ENCODE measurements at places on chromosomes 6 and 20.

DNA sequence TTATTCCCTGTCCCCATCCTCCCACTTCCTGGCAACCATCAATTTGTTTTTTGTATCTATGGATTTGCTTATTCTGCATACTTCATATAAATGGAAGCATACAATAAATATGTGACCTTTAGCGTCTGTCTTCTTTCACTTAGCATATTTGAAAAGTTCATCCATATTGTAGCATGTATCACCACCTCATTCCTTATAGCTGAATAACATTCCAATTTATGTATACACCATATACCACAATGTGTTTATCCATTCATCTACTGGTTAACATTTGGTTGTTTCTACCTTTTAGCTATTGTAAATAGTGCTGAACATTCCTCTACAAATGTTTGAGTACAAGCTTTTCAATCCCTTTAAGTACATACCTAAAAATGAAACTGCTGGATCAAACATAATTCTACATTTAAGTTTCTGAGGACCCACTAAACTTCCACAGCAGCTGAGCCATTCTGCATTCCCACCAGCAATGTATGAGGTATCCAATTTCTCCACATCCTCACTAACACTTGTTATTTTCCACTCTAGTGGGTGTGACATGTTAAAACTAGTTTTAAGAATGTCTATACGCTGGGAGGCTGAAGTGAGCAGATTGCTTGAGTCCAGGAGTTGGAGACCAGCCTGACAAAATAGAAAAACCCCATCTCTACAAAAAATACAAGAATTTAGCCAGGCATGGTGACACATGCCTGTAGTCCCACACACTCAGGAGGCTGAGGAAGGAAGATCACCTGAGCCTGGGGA, 32.9 kb downstream of the NUDT3 start:
- DNase-seq: no peak

GRCh38 chr20:52596256-52596655, 375.9 kb upstream of the TSHZ2 start:
- DNase-seq: no peak

DNA sequence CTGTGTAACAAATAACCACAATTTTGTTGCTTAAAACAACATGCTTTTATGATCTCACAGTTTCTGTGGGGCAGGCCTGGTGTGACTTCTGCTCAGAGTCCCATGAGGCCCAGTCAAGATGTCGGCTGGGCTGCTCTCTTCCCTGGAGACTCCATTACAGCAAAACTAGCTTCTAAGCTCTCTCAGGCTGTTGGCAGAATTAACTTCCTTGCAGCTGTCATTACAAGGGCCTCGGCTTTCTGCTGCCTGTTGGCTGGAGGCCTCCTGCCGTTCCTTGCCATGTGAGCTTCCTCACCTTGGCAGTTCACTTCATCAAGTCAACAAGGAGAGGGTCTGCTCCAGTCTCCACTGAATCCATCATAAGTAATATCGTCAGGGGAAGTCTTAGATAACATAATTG, 659.2 kb downstream of the PRKN start:
- DNase-seq: no peak

- no peak for DNase-seq
Measured at GRCh38 chr6:166006900-166007301, 160.8 kb downstream of the TBXT start.

- DNase-seq: no peak
Measured at GRCh38 chr20:41726727-41727126, 108.5 kb upstream of the CHD6 start.

- DNase-seq: no peak
Measured at GRCh38 chr6:72746276-72746675, 124.4 kb downstream of the KCNQ5 start.

- DNase-seq: no peak
Measured at GRCh38 chr6:16706911-16707783, 54.1 kb downstream of the ATXN1 start.

DNA sequence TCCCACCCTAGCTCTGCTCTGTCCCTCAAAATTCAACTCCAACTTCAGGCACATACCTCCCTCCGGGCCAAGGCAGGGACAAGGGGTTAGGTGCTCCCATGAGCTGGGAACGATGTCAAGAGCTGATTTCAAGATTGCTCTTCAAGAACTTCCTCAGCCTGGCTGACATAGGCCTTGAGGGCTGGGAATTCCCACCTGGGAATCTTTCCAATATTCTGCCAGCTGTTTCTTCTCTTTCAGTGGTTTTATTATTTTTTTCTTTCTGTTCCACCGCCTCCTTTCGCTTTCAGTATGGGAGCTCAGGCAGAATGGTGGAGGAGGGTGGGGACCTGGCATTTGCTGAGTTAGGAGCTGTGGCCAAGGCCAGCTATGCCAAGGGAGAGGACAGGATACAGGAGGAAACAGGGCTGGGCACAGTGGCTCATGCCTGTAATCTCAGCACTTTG, 33.7 kb downstream of the SRSF3 start:
- no peak for DNase-seq

DNA sequence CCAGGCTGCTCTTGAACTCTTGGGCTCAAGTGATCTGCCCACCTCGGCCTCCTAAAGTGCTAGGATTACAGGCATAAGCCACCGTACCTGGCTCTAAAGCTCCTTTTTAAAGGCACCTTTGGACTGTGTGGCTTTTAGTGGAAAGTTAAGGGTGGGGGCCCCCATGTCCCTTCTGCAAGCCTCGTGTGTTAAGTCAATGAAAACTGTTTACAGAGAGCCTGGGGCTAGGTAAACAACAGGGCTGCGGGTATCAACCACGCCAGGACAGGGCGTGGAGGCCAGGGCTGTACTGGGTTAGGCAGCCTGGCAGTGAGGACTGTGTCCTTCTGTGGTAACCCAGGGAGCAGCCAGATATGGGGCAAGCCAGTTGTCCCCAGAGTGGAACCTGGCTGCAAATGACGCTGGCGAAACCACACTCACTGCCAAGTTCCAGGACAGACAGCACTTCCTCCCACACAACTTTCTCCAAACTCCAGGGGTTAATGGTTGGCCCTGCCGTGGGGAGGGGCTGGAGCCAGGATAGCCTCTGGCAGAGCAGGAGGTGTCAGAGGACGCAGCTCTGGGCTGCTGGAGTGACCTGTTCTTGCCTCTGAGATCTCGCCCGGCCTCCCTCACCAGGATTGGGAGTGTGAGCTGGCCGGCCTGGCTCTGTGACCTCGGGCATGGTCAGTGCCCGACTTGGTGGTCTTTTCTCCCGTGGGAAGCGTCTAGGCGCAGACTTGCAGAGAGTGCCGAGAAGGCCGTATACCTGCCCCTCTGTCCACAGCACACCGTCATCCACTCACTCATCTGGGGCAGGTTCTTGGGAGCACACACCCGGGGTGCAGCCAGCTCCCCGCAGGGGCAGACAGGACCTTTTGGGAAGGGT, 3.2 kb downstream of the SLC17A9 start:
- DNase-seq: no peak

DNA sequence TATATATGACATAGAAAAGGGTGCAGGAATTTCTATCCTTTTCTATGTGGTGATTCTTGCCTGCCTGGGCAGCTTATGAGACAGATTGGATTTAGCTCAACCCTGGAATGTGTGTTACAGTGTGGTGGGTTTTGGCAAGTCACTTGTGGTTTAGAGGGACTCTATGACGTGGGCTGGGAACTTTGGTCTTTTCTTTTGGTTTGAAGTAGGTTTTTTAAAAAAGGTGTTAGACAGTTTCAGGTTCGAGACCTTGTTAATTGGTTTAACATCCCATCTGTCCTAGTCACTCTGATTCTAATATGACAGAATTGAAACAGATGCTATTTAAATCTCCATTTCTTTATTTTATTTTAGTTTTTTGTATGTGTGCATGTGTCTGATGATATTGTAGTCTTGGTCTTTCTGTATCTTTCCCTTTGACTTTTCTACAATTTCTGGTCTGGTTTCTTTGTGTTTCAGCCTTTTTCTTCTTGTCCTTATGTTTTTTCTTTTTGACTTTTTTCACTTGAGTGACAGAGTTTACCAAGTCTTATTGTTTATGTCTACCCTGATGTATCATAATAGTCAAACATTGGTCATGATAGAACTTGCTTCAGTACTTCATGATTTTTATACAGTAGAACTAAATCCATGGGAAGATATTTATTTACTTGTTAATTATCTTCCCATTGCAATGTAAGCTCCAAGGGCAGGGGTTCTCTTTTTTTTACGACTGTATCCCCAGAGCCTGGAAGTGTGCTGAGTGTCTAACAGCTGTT, 174.3 kb downstream of the CDKAL1 start:
- DNase-seq: no peak

- no peak for DNase-seq
Measured at GRCh38 chr6:74320074-74320473, 624.1 kb downstream of the CD109 start.

- no peak for DNase-seq
Measured at GRCh38 chr6:31473780-31474761, 23.9 kb upstream of the MICB start.

DNA sequence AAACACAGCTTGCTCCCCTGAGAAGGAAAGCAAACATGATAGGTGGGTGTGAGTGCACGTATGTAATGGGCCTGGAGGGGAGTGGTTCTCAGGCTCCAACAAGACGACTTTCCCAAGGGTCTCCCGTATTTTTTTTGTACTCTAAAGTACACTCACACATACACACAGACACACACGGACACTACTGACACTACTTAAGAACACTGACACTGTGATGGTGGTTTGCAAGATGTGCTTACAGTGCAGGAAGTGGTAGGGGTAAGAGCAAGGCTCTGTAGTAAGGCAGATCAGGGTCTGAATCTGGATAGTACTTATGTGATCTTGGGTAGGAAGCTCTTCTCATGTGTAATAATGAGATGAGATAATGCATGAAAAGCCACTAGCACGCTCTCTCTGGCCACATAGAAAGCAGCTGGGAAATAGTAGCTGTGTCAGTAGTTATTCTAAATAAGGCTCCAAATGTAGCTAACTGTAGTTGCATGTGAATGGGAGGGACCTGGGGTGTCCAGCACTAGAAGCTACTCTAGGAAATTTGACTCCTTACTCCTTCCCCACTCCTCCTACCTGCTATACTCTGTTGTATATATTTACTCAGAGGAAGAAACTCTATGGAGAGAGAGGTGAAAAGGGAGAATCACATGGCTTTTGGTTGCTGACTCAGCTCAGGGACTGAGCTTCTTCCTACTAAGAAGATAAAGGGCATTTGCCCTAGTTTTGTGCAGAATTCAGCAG, 8.4 kb upstream of the ZBTB24 start:
- DNase-seq: no peak

GRCh38 chr6:3036861-3037637, 31.2 kb upstream of the RIPK1 start:
- DNase-seq: no peak

DNA sequence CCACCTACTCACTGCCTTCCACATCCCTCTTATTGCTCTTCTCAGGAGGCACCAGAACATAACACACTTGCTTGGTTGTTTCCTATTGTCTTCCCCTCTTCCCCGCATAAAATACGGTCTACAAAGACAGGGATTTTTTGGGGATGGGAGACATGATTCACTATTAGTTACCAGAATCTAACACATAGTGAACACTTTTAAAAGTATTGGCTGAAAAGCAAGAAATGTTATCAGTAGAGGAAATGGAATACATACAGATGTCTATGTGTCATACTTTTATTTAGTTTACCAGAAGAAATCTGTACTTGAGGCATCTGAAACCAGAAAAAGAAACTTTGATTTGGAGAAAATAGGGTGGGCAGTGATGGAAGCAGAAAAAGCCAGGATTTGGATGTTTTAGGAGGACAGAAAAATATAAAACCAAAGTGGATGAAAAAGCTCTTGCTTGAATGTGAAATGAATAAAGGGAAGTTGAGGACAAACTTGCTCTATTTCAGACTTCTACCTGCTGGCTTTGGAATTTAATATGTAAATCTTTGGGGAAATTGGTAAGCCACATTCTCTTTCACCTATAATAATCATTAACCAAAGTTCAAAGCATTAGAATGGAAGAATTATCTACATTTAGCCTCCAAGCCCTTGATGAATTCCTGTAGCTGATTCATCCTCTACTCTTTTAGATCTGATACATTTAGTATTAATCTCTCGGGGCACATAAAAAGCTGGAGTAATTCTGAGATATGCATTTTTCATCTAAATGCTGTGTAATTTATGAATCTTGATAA, 82.6 kb downstream of the DOK5 start:
- no peak for DNase-seq

- no peak for DNase-seq
Measured at GRCh38 chr6:12160326-12160725, 129.8 kb upstream of the EDN1 start.

- no peak for DNase-seq
Measured at GRCh38 chr6:70627500-70628254, 40.0 kb upstream of the SMAP1 start.

DNA sequence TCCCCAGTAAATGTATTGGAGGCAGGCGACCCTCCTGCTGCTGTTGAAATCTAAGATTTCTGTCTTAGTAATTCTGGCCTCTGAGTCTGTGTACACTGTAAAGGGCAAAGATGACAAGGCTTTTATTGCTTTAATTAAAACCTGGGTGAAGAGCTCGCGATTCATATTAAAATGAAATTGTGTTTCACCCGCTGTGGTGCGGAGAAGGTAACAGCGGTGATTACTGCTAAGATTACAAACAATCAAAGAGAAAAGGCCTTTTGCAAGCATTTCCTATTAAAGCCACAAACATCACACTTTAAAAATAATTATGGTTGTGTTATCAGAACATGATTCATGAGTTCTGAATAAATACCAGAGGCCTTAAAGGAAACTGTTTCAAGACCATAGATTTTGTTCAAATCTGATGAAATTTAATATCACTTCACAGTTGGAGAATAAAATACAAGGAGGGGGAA, 69.3 kb downstream of the TOX2 start:
- no peak for DNase-seq

DNA sequence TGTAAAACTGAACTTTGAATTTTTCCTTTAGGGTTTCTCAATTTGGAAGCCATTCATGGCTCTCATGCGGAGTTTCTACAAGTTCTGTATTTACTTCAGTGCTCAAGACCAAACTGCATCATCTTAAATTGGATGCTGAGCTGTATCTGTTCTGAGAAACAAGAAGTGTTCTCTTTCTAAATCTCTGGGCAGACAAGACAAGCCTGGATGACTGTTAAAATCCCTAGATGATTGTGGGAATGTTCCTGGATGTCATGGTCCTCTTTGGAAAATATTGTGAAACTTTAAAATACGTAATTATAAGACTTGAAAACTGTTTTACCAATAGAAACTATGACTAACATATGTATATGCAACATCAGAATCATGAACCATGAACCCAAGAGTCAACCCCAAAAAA, 6.2 kb upstream of the GCM1 start:
- DNase-seq: no peak

DNA sequence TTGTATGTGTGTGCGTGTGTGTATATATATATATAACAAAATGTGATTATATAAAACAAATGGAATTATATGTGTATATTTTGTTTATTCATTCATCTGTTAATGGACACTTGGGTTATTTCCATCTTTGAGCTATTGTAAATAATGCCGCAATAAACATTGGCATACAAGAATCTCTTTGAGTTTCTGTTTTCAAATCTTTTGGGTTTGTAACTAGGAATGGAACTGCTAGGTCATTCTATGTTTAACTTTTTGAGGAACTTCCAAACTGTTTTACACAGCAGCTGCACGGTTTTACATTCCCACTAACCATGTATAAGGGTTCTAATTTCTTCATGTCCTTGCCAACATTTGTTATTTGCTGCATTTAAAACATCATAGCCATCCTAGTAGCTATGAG, 39.9 kb upstream of the TGM2 start:
- no peak for DNase-seq

- DNase-seq: no peak
Measured at GRCh38 chr6:14070457-14070856, 47.1 kb upstream of the CD83 start.

Data from SHP77 (cell line).